ENCODE measurements at places on chromosomes 5 and 9. TPM values are rescaled to one million over a fixed set of nuclear protein-coding genes. Genes with fewer than 3 reads are reported as not detected.

Gene MEIKIN
- total RNA-seq, result not detected

- no peak for DNase-seq
These were observed 71.3 kb upstream of the RNF38 start for GRCh38 chr9:36471359-36471758.

GRCh38 chr5:133480866-133481265, 131.5 kb downstream of the FSTL4 start:
- DNase-seq, result no peak

Gene SPINK4
- not detected for total RNA-seq

GRCh38 chr5:99037668-99038067, 108.9 kb upstream of the CHD1 start:
- no peak for DNase-seq

DNA sequence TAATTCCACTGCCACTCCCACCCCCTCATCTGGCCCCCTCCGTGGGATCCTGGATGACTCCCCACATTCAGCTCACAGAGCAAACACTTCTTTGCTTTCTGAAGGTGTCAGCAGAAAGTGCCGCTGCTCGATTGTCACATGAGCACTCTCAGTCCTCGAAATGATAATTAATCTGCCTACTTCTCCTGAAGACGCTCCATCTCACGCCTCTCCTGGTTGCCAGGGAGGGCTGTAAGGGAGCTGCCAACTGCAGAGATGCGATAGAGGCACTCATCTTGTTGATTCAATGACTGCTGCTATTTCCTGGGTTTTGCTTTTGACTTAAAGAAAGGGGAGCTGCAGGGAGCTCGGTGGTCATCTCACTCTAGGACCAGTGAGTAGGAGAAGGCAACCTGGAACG, 206.5 kb downstream of the DAB2IP start:
- no peak for DNase-seq

- no peak for DNase-seq
These were observed 14.6 kb downstream of the CCNJL start for GRCh38 chr5:160297776-160298175.

DNA sequence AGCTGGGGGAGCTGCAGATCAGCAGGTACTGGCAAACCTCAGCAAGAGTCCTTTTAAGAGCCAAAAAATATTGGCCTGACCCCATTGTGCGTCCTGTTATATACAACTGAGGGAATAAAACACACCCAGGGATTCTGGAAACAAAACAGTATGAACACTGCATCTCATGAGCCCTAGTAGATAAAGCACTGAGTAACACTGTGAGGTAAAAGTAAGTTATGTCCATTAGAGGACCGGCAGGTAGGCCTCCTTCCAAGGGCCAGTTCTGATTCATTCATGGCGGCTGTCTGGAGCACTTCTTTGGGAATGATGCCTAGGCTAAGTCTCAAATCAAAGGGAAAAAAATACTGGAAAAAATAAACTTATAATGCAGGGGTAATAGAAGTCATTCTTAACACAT, 64.9 kb downstream of the PDE4D start:
- no peak for DNase-seq

Gene GLRA1
- total RNA-seq, result not detected

Gene CMBL
- total RNA-seq, result 11.2 TPM

Gene PRR16
- total RNA-seq, result 13.4 TPM

Gene CCDC180
- 22.8 TPM for total RNA-seq

GRCh38 chr9:5072871-5073270, 87.8 kb downstream of the JAK2 start:
- DNase-seq, result no peak

DNA sequence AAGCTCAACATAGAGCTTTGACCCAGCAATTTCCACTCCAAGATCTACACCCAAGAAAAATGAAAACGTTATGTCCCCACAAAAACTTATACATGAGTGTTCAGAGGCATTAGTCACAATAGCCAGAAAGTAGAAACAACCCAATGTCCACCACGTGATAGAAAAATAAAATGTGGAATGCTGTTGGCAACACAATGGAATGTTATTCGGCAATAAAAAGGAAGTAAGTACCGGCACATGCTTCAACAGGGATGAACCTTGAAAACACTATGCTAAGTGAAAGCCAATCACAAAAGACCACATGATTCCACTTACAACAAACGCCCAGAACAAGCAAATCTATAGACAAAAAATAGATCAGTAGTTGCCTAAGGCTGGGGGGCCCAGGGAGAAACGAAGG, 6.0 kb downstream of the UBQLN1 start:
- no peak for DNase-seq

Data from prostate gland (tissue), 2 donors.